Naive thymus-derived CD8-positive, alpha-beta T cell (primary cell): ENCODE measurements at places on chromosomes 7 and 10. TPM values are rescaled to one million over a fixed set of nuclear protein-coding genes. Genes with fewer than 3 reads are reported as not detected.

The FAM237B gene
- polyA plus RNA-seq, result not detected

The GIMAP1 gene
- polyA plus RNA-seq, result 48.0 TPM

The DOCK1 gene
- polyA plus RNA-seq, result not detected

The VAX1 gene
- polyA plus RNA-seq, result not detected

The CYP26C1 gene
- polyA plus RNA-seq, result not detected

The NUTM2A gene
- not detected for polyA plus RNA-seq

The AGAP9 gene
- 0.31 TPM for polyA plus RNA-seq

The PKD2L1 gene
- polyA plus RNA-seq, result not detected

The MYL10 gene
- polyA plus RNA-seq, result not detected

The SUN3 gene
- polyA plus RNA-seq, result 0.60 TPM

The NSMCE4A gene
- 43.5 TPM for polyA plus RNA-seq

The LRRD1 gene
- not detected for polyA plus RNA-seq

The UPK3BL2 gene
- polyA plus RNA-seq, result 3.0 TPM

The CLDN4 gene
- polyA plus RNA-seq, result 0.04 TPM

The WIPF3 gene
- polyA plus RNA-seq, result 0.05 TPM

The AEBP1 gene
- 2.4 TPM for polyA plus RNA-seq

The TMEM178B gene
- 0.03 TPM for polyA plus RNA-seq
